Liver (tissue), 10 donors: ENCODE measurements at places on chromosomes 1 and 21. TPM values are rescaled to one million over a fixed set of nuclear protein-coding genes. Genes with fewer than 3 reads are reported as not detected.

The COL16A1 gene
- total RNA-seq: 3.0 TPM

GRCh38 chr1:184061396-184062003 lies 10.0 kb downstream of the TSEN15 start:
- no peaks in the 10 kb centered on the region for H3K36me3 ChIP-seq
- H3K27me3 ChIP-seq: no peaks in the 10 kb centered on the region
- no peak overlapping the region for H3K4me3 ChIP-seq

GRCh38 chr1:41442697-41443251 lies 41.7 kb downstream of the EDN2 start:
- DNase-seq: no peak
- H3K36me3 ChIP-seq: no peaks in the 10 kb centered on the region
- no peak overlapping the region for H3K4me3 ChIP-seq
- H3K27ac ChIP-seq: no peak overlapping the region
- no peaks in the 10 kb centered on the region for H3K4me1 ChIP-seq

GRCh38 chr1:26771643-26772321 lies 16.0 kb upstream of the PIGV start:
- H3K27ac ChIP-seq: peak overlapping the region; percentile 71
- H3K4me3 ChIP-seq: no peak overlapping the region
- no peaks in the 10 kb centered on the region for H3K4me1 ChIP-seq
- peaks cover 23% of the 10 kb centered on the region for H3K36me3 ChIP-seq
- no peaks in the 10 kb centered on the region for H3K27me3 ChIP-seq

The PLPPR5 gene
- total RNA-seq: not detected

DNA sequence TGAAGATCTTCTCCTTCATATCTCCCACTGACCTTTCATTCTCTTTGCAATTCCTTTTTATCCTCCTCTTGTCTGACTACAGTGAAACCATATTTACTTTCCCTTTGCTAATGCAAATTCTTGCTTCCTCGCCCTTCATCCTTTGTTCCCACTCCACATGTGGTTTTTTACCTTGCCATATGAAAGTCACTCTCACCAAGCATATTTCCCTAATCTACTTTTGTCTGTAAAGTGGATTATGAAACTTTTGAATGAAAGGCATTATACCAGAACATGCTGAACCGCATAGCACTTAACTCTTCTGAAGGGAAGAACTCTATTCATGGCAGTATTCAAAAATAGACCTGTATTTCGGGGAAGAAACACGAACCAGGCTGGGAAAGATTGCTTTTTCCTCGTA lies 8.0 kb upstream of the TMPRSS15 start:
- no peak overlapping the region for H3K27ac ChIP-seq
- H3K4me1 ChIP-seq: no peaks in the 10 kb centered on the region
- H3K4me3 ChIP-seq: no peak overlapping the region
- H3K27me3 ChIP-seq: no peaks in the 10 kb centered on the region
- DNase-seq: no peak
